Mesothelial cell of epicardium (in vitro differentiated cells): ENCODE measurements at places on chromosomes 1 and 21. TPM values are rescaled to one million over a fixed set of nuclear protein-coding genes. Genes with fewer than 3 reads are reported as not detected.

- no peak overlapping the region for H3K4me3 ChIP-seq
- no peaks in the 10 kb centered on the region for H3K36me3 ChIP-seq
- peaks cover 22% of the 10 kb centered on the region for H3K4me1 ChIP-seq
- H3K27ac ChIP-seq = peak overlapping the region; percentile 27
- H3K27me3 ChIP-seq = no peaks in the 10 kb centered on the region
These were observed 162.3 kb downstream of the PSMG1 start for GRCh38 chr21:39020751-39021477.

GRCh38 chr1:56302878-56303277 lies 276.5 kb downstream of the PLPP3 start:
- H3K27ac ChIP-seq = no peak overlapping the region
- no peaks in the 10 kb centered on the region for H3K27me3 ChIP-seq
- H3K36me3 ChIP-seq = peaks cover 3% of the 10 kb centered on the region
- no peak overlapping the region for H3K4me3 ChIP-seq
- no peak for DNase-seq

- H3K36me3 ChIP-seq = peaks cover 3% of the 10 kb centered on the region
- H3K27ac ChIP-seq = no peak overlapping the region
- no peak for DNase-seq
- peaks cover 21% of the 10 kb centered on the region for H3K4me1 ChIP-seq
These were observed 22.0 kb downstream of the MAN1A2 start for GRCh38 chr1:117389284-117389683.

DNA sequence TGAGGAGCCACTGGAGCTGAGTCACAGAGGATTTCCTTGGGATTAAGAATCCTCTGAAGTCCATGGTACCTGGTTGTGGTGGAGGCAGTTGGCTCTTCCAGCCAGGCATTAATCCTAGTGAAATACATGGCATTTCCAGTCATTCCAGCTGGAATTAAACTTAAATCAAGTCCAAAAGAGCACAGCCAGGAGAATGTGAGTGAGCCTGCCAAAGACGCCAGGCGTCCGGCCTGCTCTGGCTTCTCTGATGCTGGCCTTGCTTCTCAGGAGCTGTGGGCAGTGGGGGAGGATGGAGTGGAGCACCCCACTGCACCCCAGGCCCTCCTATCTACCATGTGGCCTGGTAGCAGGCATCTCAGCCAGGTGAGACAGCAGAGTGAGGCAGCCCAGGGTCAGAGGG lies 23.4 kb upstream of the TENT5C start:
- no peaks in the 10 kb centered on the region for H3K27me3 ChIP-seq
- no peak for DNase-seq
- H3K4me1 ChIP-seq = no peaks in the 10 kb centered on the region
- H3K27ac ChIP-seq = no peak overlapping the region
- H3K36me3 ChIP-seq = no peaks in the 10 kb centered on the region
- no peak overlapping the region for H3K4me3 ChIP-seq

DNA sequence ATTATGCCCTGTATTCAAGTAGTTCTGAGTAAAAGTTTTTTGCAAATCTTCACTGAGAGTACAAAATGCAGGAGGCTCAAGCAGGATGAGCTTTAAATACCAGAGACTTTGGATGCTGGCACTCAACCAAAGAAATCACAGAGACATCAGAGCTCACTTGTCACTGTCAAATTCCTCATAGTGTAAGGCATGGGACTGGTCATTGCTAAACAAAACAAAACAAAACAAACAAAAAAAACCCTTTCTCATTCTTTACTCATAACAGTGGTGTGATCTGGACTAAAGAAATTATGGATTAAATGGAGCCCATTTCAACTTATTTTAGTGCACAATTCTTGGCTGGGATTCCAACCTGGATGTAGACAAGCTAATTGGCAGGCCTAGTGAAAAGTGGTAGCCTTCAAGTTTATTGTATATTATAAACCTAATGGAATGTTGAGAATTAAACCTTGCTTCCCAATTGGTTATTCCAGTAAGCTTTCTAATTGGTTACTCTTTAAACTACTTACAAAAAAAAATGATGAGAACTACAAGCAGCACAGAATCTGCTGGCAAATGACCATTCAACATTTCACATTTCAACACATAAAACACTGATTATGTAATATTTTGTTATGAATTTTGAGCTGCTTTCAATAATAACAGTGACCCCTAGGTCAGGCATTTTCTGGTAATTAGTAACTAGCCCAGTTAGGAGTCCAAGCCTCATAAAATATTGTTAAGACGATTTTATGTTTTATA lies 30.6 kb upstream of the NEK7 start:
- peaks cover 34% of the 10 kb centered on the region for H3K4me1 ChIP-seq
- peak overlapping the region; percentile 90 for H3K27ac ChIP-seq
- H3K27me3 ChIP-seq = no peaks in the 10 kb centered on the region
- no peaks in the 10 kb centered on the region for H3K36me3 ChIP-seq

DNA sequence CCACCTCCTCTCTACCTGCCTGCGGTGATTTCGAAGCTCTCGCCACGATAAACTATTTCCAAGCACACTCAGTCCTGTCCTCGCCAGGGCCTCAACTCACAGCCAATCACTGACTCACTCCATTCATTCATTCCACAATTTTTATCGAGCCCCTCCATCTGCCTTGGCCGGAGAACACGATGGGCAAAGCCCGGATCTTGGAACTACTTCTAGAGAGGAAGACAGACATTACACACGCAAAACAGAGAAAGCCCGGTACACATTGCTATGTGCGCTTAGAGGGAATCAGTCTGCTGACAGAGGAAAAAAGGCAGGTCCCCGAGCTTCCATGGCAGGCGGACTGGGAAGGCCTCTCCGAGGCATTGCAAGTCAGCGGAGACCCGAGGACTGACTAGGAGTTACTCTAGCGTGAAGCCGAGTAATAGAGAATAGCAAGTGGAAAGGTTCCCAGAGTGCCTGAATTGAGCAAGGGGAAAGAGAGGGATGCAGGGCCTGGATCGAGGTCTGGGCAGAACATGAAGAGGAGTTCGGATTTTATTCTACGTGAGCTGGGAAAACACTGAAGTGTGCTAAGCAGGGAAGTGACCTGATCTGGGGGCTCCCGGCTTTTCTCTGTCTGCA lies 54.2 kb upstream of the DNAJC6 start:
- peaks cover 28% of the 10 kb centered on the region for H3K4me1 ChIP-seq
- H3K27ac ChIP-seq = peak overlapping the region; percentile 98
- peak overlapping the region; percentile 91 for H3K4me3 ChIP-seq
- no peak for DNase-seq

- DNase-seq = no peak
- peaks cover 24% of the 10 kb centered on the region for H3K4me1 ChIP-seq
- H3K36me3 ChIP-seq = no peaks in the 10 kb centered on the region
- no peak overlapping the region for H3K4me3 ChIP-seq
These were observed 87.1 kb upstream of the COL6A1 start for GRCh38 chr21:45894450-45894825.

DNA sequence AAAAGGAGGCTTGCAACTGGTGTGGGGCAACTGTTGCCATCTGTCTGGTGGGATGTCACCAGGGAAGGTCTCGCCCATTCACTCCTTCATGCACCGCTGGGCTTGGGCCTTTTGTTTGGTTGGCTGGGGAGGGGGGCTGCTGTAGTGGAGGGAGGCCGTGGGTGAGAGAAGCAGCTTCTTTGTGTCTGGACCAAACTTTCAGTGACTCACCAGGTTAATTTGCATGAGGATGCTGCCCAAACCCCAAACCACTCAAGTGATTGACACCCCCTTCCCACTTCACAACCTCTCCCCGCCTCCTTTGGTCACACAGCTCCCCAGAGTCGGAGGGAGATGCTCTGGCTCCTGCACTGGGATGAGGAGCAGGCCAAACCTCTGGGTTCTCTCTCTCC lies 19.7 kb downstream of the BTG2 start:
- H3K4me1 ChIP-seq = peaks cover 91% of the 10 kb centered on the region
- no peak overlapping the region for H3K4me3 ChIP-seq
- H3K36me3 ChIP-seq = no peaks in the 10 kb centered on the region
- no peak for DNase-seq
- H3K27me3 ChIP-seq = no peaks in the 10 kb centered on the region

GRCh38 chr1:115624859-115625258 lies 16.9 kb upstream of the VANGL1 start:
- no peak overlapping the region for H3K4me3 ChIP-seq
- H3K27me3 ChIP-seq = no peaks in the 10 kb centered on the region
- DNase-seq = no peak
- peaks cover 8% of the 10 kb centered on the region for H3K36me3 ChIP-seq
- H3K4me1 ChIP-seq = no peaks in the 10 kb centered on the region

CTSE gene
- 0.16 TPM in 1 of 3 replicates, not detected in the others for total RNA-seq
